Urinary bladder (tissue), 4 donors: ENCODE measurements at places on chromosomes 12 and 14. TPM values are rescaled to one million over a fixed set of nuclear protein-coding genes. Genes with fewer than 3 reads are reported as not detected.

The NANOG gene
- 0.21 TPM for total RNA-seq

The ATP5F1B gene
- 175 TPM for total RNA-seq

DNA sequence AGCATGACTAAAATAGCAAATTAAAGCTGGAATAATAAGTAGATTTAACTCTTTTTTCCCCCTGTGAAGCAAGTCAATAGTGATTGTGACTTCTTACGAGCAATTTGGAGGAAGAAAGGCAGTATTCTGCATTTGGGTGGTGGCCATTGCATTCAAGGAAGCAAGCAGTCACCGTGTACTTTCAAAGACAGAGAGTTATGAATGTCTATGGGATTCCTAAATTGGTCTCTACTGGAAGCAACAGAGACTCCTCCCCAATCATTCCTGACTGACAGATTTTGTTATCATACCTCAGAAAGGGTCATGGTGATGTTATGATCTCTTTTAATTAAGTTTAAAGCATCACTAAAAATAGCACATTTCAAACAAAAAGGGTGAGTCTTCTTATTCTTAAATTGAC is 287.2 kb upstream of the KITLG start:
- no peak for DNase-seq

DNA sequence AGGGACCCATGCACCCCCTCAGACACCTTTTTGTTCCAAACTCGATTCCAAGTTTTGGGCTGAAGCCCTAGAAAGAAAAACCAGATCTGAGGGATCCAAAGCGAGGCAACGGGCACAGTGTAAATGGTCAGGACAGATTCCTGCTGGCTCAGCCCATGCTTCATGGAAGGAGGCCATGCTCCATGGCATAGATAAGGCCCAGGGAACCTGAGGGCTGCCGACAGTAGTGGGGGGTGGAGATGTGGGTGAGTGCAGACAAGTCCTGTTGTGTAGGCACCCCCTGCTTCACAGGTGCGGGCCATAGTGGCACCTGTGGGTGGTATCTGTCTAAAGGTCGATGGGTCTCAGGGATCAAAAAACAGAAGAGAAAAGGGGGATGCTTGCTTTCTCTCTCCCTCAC is 42.1 kb downstream of the TNFAIP2 start:
- no peak for DNase-seq

The EFS gene
- 15.0 TPM for total RNA-seq

The APOLD1 gene
- total RNA-seq, result 27.0 TPM

- no peak for DNase-seq
Measured at GRCh38 chr12:6463216-6463615, 7.3 kb downstream of the VAMP1 start.

- DNase-seq, result no peak
Measured at GRCh38 chr12:88433997-88434703, 146.1 kb downstream of the KITLG start.

GRCh38 chr12:53842686-53843085 is 90.9 kb upstream of the CISTR start:
- DNase-seq, result no peak

DNA sequence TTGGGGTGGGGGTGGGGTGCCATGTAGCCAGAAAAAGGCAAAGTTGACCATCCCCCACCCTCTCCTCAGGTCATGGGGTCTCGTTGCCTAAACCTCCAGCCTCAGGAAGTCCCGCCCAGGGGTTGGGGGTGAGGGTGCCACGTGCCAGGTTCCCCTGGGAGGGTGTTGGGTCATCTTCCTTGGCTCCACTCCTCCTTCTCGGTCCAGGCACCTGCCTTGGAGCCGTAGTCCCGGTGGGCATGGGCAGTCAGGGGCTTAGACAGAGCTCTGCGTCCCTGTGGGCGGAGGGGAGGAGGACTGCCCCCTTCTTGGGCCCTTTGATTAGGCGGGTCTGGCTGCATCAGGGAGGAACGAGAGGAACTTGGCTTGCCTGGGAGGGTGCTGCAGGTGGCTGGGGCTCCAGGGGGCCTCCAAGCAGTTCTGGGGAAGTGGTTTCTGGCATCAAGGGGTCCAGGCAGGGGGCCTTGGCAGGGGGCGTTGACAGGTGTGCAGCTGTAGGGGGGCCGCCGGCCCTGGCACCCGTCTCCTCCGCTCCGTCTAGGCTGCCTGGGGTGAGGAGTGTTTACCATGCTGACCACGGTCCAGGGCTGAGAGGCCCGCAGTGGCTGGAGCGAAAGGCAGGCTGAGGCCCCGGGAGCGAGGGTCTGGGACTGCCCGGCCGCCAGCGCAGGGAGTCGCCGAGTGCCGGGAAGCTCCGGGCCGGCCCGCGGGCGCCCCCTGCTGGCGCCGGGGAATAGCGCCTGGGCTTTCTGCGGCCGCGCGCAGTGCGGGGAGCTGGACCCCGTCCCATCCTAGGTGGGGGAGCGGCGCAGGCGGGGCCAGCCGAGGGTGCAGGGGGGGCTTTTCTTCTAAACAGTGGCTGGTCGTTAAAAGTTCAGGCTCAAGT is 7.9 kb downstream of the SETD1B start:
- DNase-seq, result no peak

The AKAP5 gene
- total RNA-seq, result 5.6 TPM

The ADAM21 gene
- not detected for total RNA-seq

DNA sequence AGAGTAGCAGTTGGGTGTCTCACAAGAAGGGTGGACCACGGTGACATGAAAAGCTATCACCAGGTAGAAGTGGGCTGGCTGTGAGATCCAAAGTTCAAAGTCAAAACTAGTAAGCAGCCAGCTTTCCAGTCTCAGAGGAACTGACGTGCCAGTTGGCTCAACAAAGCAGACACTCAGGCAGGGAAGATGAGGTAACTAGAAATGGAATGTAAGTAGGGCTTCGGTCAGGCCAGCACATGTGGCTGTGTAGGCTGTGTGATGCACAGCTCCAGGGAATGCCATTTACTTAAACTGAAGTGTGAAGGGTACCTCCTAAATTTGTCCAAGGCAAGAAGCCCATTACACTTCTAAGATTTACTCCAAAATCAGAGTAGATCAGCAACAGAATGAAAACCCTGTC is 43.6 kb downstream of the PTPRR start:
- DNase-seq, result no peak

DNA sequence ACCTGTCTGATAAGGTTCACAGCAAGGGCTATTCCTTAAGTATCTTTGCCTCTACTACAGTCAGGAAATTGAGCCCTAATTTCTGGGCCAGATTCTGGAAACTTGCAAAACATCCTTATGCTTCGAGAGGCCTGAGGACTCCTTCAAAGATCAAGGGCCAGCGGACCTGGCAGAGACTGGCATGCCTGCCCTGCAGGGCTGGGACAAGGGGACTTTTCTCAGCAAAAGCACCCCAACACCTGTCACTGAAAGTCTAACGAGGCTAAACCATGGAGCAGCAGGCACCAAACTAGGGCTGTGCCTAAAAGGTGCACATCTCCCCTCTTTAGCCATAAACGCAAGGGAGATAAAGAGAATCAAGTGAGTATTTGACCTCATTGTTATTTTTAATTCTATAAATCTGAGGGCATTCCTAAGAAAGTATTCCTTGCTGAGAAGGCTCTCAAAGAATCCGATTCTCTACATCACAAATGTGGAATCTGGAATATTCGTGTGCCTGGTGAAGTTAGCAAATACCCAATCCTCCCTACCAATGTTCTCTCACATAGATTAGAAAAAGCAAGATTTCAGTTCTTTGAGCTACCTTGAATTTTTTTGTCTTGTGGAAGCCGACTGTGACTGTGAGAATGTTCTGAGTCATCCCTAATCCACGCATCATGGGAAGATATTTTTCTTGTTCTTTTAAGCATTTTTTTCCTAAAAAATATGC is 328.2 kb upstream of the NOVA1 start:
- no peak for DNase-seq

GRCh38 chr14:99584823-99585222 is 19.2 kb downstream of the CCDC85C start:
- DNase-seq, result no peak

- DNase-seq, result no peak
Measured at GRCh38 chr14:67446371-67447032, 34.5 kb upstream of the PLEK2 start.

- no peak for DNase-seq
Measured at GRCh38 chr14:102516531-102517391, 7.2 kb upstream of the ANKRD9 start.

DNA sequence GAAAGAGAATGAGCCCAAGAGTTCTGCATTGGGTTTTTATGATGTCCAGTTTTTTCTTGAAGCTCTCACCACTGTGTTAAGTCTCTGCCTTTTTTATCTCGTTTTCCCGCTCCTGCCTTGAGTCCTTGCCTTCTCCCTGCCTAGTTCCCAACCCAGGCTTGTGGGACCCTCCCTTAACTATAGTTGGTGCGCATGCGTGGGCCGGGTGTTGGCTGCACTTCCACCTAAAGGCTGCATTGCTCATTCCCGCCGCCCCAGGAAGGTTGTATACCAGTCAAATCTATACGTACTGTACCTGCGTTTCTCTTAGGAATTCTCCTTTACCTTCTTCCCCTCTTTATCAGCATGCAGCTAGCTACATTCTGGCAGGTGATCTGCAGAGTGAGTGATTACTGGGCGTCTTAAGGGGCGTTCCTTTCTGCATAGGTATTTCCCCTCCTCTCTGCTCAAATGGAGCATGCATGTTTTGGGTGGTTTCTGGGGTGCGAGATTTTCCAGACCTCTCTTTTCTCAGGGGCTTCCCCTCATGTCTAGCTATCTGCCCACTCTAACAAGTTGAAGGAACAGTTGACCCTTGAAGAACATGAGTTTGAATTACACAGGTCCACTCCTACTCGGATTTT is 6.6 kb upstream of the REP15 start:
- DNase-seq, result no peak

- no peak for DNase-seq
Measured at GRCh38 chr12:18818579-18819268, 80.8 kb downstream of the CAPZA3 start.

DNA sequence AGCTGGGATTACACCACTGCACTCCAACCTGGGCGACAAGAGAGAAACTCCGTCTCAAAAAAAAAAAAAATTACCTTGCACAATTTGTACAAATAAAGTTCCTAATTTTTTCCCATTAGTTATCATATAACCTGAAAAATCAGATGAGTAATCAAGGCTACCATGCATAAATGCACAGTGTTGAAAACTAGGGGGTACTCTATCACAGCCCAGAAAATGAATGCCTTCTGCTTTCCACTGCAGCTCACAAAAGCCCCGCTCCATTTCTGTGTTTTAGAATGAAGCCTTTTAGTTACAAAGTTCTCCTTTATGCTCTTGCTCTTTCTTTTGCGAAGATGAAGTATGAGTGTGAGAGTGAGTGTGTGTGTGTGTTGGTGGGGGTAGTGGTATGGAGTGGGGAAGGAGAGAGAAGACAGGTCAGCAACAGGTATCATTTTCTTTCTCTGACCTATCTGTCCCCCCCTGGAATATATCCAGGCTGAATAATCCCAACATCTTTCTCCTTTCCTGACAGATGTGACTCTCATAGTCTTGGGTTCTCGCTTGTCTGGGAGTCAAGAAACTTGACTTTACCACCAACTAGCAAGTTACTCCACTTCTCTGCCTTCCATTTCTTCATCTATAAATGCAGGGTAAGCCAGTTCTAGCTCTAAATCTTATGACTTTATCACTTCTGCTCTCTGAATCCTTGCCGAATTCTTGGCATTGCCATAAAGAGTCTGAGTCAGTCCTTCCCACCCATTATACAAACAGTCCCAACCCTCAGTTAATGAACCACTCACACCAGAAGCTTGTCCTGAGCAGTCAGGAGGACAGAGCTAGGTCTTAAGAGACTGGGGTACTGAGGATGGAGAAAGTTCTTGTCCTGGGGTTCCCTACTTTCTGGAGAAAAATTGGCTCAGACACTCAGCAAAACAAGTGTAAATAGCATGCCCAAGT is 16.1 kb downstream of the BIN2 start:
- DNase-seq, result no peak

DNA sequence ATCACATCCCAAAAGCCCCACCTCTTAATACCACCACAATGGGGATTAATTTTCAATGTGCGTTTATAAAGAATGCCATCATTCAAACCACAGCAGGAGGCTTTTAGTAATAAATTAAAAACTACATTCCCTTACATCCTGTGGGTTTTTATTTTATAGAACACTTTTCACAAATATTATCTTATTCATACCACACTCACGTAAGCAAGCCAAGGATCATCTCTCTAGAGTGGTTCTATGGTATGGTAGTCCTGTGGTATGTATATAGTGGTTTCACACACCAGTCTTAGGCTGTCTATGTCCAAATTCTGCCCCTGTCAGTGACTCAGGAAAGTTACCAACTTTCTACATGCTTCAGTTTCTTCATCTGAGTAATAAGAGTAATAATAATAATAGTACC is 100.2 kb downstream of the GALC start:
- no peak for DNase-seq

DNA sequence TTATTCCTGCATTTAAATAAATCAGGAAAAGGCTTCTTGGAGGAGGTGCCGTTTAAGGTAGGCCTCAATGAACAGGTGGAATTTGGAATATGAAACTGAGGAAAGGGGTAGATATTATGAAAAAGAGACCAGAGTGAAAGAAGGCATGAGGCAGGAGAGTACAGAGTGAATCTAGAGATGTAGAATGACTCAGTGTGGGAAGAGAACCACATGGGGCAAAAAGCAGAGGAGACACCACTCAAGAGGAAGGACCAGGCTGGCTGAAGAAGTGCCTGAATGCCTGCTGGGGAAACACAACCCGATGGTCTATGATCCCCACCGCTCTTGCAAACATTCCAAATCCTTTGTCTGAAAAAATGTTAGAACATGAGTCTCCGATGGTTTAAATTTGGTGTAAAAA is 1134.1 kb downstream of the VRK1 start:
- no peak for DNase-seq

DNA sequence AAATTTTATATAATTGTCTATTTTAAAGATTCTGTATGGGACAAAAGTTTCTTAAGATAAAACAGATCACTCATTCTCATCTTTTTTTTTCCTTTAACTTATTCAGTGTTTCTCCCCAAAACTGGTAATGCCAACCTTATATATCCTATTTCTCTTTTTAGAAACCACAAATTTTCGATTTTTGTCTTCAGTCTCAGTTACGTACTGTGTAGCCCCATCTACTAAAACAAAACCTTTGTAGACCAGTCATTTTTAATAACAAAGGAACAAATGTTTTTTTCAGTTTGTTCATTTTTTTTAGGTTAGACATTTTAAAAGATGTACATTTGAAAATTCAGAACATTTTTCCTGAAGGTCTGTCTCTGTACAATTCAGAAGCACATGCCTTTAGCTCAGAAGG is 18.2 kb downstream of the PNMA1 start:
- DNase-seq, result no peak

DNA sequence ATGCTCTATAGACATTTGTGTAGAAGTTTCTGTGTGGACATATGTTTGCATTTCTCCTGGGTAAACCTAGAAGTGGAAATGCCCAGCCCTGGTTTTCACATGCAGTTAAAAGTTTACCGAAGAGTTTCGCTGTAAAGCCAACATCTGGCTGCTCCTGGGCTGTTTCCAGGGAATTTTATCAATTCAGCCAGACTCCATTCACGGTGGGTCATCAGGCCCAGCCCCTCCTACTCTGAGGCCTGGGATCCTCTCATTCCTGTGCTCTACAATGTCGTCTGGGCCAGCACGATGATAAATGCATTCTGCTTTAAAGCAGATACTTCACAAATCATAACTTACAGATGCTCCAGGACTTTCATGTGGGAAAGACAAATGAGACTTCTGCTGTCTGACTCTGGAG is 7.1 kb downstream of the NUAK1 start:
- no peak for DNase-seq
